ENCODE measurements at places on chromosomes 4 and X.

- no peak for DNase-seq
Observed at GRCh38 chr4:160877087-160877790, 1286.6 kb downstream of the FSTL5 start.

- no peak for DNase-seq
Observed at GRCh38 chrX:45619290-45619689, 418.6 kb upstream of the DIPK2B start.

DNA sequence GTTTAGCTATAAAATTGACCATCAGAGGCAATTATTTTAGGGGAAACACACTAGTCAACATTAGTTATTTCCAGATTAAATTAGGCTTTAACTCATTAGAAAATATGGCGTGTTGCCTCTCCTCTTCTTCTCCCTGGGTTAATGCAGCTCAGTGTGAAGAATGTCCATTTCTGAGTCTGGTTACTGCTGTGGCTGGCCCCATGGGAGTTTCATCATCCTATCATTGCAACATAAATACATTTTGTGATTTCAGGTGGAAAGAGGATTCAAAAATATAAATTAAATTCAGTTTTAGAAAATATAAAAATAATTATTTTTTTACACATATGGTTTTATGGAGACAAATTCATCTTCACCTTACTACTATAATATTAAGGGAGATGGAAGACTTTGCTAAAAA lies 288.5 kb upstream of the ARSJ start:
- no peak for DNase-seq

- DNase-seq: no peak
Observed at GRCh38 chr4:40916880-40917279, 167.1 kb downstream of the NSUN7 start.

GRCh38 chr4:138835832-138836533 lies 179.6 kb upstream of the NOCT start:
- DNase-seq: no peak

GRCh38 chr4:69753686-69754085 lies 6.7 kb downstream of the SULT1B1 start:
- no peak for DNase-seq

GRCh38 chrX:43880425-43880824 lies 1.8 kb downstream of the MAOB start:
- DNase-seq: no peak

DNA sequence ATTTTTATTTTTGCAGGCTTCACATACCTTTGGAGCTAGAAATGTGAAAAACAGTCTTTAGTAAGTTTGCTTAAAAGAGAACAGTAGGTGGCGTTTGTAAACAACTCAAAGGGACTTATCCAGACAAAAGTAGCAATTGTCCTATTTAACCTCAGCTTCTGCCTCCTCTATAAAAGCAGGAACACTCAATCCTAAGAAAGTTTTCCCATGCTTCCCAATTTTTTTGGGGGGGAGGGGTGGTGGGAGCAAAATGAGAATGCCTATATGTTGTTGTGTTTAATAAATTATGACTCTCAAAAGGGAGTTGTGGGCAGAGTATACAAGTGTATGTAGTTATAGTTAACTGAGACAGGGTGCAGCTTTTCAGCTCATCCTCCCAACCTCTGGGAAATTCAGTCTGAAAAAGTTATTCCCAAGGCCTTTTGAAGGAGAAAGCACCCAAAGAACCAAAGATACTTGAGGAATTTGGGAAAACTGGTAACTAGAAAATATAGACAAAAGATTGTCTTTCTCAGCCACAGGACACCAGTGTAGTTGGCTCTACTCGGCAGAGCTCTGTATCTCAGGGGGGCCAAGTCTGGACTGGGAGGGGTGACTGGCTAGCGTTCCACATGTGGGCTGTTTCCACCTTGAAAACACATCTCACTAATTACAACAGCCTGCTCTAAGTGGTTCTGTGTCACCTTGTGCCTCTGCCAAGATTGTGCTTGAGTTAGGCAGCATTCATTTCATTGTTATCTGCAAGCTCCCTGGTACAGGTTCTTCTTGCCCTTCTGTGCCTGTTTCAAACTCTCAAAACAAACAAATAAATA lies 2.8 kb downstream of the SFRP2 start:
- DNase-seq: no peak

- DNase-seq: no peak
Observed at GRCh38 chr4:101981756-101982155, 191.2 kb downstream of the BANK1 start.

- no peak for DNase-seq
Observed at GRCh38 chrX:136626237-136626636, 21.7 kb upstream of the CD40LG start.
